Hematopoietic multipotent progenitor cell treated with erythropoietin and hydrocortisone succinate and interleukin-3 and kit ligand, for 4 days (in vitro differentiated cells): ENCODE measurements at places on chromosomes 2 and 18.

DNA sequence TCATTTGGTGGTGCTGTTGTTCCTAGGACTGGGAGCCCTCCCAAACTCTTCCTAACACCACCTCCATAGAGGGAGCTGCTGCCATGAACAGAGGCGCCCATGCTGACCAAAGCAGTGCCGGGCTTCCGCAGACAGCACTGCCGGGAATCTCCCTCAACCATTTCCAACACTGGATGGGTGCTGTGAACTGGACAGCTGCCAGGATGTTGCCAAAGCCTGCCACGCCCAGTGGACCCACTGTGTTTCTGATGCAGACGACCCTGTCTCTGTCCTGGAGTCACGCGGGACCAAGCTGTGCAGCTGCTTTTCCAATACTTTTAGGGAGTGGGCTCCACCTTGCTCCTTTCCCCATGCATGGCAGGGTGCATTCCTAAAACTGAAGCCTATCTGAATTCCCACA, 16.9 kb upstream of the GNAL start:
- DNase-seq: no peak

DNA sequence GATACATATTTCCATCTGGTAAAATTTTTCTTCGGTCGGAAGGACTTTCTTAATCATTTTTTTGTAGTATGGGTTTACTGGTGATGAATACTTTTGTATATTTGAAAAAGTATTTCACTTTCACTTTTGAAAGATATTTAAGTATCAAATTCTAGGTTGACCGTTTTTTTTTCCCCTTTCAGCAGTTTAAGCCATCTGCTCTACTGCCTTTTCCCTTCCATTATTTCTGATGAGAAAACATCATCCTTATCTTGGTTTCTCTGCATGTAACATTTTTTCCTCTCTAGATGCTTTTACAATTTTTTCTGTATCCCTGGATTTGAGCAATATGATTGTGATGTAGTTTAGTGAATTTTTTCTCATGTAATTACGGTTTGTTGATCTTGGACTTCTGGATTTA, 87.0 kb downstream of the MTX2 start:
- no peak for DNase-seq

- DNase-seq: no peak
Observed at GRCh38 chr2:128786316-128786715, 467.6 kb upstream of the HS6ST1 start.

DNA sequence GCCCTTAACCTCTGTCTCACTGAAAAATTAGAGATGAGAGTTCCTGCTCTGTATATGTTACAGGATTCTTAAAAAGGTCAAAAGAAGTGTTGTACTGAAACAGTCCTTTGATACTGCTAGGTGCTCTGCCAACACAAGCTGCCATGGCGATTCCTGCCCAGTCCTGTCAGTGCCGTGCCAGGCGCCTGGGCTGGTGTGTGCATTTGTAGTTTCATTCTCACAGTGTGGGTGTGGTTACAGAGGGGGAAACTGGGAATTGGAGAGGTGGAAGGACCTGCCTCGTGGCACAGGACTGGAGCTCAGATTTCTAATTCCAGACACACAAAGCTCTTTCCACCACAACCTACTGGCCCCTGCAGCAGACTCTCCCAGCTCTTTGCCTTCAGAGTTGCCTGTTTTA, 122.3 kb upstream of the RAB6C start:
- no peak for DNase-seq

DNA sequence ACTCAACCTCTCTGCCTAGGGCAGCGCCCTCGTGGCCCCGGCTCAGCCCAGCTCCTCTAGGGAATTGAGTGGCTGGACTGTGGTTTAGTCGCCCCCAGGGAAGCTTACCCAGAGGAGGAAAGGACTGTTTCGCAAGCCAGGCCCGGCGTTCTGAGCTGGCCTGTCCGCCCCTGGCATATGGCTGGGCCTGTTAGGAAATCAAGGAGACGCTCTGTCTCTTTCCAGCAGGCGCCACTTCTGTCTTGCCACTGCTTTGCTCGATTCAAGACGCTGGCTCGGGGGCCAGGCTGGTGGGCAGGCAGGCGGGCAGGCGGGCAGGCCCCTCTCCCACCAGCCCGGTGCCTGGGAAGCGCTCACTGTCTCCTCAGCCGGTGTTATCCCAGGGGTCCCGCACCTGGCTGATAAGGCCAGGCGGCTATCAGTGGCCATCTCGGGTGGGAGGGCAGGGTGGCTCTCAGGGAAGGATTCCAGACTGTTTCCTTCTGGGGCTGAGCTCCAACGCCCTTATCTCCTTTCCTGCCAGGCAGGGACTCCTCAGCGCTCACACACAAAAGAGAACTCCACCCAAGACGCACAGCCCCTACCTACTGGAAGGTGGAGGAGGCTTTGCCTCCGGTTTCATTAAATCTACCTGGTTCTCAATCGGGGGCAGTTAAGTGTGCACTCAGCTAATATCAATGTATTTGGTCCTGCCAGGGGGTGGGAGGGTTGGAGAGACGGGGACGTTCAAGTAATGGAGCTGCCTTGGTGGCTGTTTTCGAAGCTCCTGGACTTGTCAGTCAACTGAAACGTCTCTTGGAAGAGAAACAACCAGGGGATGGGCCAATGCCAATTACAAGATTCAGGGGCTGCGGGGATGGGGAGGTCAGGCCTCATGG, 109.1 kb downstream of the SMAD7 start:
- DNase-seq: peak; percentile 35

- no peak for DNase-seq
Observed at GRCh38 chr2:240793313-240794177, 26.5 kb downstream of the KIF1A start.

GRCh38 chr2:157672129-157672528, 43.5 kb upstream of the ACVR1C start:
- no peak for DNase-seq

GRCh38 chr2:84299211-84299775, 159.8 kb downstream of the SUCLG1 start:
- no peak for DNase-seq

GRCh38 chr2:63977904-63978303, 41.3 kb downstream of the VPS54 start:
- DNase-seq: no peak

DNA sequence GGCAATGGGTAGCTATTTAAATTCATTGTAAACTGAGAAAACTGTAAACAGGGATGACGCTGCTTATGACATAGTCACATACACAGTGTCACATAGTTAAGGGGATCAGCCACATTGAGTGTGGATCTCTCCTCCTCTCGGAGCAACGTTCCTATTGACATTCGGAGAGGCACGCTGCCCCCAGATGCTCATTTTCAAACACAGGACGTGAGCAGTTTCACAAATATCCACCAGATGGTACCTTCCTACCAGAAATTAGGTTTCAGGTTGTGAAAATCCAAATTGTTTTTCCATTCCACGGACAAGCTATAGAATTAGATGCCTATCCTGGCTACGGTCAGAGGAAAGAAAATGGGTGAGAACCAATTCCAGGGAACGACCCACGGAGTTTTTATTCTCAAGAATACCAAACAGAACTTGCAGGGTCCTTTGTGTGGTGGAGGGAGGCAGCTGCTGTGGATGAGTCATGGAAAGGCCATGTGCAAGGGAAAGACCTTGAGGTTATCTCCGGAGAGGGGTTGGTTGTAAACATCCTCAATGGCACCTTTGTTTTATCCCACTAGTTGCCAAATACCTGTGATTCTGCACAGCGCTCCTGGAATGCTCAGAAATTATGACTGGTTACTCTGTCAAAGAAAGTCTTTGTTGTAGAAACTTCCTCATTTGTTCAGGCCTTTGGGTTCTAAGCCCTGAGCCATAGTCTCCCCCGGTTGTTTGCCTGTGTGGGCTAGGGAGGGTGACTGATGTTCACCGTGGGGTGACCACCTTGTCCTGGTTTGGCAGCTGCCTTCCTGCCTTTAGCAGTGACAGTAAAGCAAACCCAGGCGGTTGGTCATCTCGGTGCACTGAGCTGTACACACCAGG, 88.0 kb downstream of the ACTR3 start:
- DNase-seq: peak; percentile 19
